Mesenteric fat pad (tissue), 1 donor: ENCODE measurements at places on chromosomes 1 and 21. TPM values are rescaled to one million over a fixed set of nuclear protein-coding genes. Genes with fewer than 3 reads are reported as not detected.

The SLFNL1 gene
- 0.22 TPM for total RNA-seq

The THRAP3 gene
- total RNA-seq = 94.3 TPM

The SPATA21 gene
- not detected for total RNA-seq

The WNT3A gene
- total RNA-seq = not detected

GRCh38 chr1:225891229-225891972 lies 2.5 kb upstream of the LEFTY1 start:
- DNase-seq = no peak

DNA sequence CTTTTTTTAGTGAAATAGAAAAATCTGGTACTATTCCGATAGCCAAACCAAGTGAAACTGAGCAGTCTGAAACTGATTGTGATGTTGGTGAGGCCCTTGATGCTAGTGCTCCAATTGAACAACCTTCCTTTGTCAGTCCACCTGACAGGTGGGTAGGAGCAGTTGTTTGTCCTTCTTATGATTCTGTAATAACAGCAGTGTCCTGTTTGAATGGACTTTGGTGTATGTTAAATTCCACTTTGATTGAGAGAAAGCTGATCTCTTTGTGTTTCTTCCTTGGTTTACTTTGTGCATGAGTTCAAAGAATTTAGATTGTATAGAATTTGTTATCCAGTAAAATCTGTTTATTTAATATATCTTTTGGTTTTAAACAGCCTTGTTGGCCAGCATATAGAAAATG lies 24.3 kb downstream of the SUCO start:
- no peak for DNase-seq

GRCh38 chr1:114097109-114097508 lies 56.6 kb downstream of the SYT6 start:
- no peak for DNase-seq

DNA sequence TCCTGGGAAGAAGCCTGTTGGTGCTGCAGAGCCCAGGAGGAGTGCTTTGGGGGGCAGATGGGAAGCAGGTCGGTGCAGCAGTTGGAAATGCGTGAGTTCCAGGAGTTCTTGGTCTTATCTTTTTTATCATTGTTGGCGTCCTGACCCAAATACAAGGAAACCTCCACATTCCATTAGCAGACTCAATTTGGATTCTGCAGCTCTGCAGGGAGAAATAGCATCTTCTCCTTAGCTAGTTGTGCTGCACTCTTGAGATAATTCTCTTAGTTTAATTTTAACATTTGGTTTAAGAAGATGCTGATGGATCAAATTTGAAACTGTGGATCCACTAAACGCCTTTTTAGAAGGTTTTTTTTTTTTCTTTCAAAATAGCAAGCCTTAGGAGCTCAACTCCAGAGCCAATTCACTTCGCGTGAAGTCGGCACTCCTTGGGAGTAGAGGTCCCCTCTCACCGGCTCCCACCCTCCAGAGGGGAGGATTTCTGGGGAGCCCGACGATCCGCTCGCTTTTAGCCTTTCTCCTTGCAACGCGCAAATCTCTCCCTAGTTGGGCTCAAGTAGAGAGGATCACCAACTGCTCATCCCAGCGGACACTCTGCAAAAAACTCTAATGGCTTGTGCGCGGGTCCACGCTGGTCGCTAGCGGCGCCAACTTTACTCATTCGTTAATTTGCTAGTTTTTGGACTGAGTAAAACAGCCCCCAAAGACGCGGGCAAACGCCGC lies 1.3 kb downstream of the PLD5 start:
- DNase-seq = no peak

GRCh38 chr1:17640393-17640792 lies 100.9 kb downstream of the ARHGEF10L start:
- DNase-seq = no peak

DNA sequence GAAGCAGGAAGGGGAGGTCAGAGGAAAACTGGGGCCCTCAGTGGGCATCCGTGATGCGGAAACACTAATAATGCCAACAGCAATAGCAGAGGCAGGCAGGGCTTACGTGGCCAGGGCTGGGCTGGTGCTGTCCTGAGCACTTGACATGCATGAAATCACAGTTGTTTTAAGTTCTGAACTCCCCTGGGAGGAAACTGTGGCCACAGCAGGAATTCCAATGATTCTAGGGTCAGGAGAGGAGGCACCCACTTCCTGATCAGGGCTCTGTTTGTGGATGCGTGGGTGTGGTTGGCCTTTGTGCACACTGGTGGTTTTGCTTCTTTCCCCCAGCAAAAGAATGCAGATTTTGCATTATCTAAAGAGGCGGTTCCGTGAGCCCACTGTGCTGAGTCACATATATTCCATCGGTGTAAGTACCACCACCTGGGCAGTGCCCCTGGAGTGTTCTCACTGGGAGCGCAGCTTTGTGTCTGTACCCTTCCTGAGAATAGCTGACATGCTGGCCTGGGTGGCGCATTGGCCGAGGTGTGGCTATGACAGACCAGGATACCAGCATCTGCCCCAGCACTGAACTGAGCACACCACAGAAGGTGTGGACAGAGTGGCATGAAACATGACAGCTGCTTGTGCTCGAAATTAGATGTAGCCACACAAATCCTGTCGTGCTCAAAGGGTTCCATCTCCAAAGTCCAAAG lies 71.0 kb downstream of the PDE9A start:
- no peak for DNase-seq
